ENCODE measurements at places on chromosomes 1 and 21.

DNA sequence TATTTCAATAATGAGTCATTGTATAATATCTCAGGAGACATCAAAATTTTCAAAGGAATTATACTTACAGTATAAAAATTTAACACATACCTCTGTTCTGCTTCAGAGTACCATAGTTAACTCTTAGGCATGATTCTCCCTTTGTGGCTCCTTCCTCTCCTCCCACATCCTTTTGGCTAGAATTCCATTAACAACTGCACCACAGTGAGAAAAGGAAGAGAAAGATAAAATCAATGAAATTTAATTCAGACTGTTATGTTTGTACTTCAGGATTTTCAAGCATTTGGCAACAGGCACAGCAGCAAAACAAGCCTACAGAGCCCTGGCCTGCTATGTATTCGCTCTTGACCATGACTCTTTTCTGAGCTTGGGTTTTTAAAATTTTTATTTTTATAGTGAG lies 57.2 kb upstream of the SGIP1 start:
- DNase-seq = no peak

- no peak for DNase-seq
Observed at GRCh38 chr1:115609021-115609420, 32.7 kb upstream of the VANGL1 start.

DNA sequence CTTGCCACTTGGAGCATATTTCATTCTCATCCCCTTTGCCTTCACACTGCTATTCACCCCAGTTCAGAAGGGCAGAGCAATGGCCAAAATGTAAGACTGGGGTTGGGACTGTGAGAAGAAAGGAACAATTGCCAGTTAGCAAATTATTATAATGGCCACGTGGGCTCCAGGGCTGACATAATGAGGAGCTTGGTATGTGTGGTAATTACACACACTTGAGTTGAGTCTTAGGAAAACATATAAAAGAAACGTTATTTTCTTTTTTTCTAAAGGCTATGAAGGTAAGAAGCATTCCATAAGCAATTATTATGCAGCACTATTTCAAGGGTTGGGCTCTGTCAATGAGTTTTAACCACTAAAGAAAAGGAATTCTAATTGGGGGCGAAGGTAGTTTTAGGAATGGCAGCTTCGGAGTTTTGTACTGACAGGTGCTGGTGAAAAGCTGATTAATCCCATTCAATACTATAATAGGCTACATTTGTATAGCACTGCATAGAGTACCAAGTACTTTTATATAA lies 32.5 kb upstream of the BCL10 start:
- DNase-seq = no peak

GRCh38 chr1:108511764-108512163 lies 48.1 kb upstream of the EEIG2 start:
- DNase-seq = no peak

DNA sequence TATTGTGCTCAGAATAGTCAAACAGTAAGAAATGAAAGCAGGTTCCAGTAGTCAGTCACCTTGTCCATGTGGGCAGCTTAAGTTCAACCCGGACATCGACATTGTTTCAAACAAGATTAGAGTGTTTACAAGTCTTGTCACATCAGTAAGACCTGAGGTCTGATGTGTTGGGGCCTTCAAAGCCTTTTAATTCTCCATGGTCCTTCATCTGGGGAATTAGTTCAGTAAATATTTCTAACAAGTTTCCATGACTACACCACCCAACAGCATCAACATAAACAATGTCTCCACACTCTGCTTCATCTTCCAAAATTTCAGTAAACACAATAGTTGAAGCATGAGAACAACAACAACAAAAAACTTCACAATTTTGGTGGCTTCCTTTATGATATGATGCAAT lies 15.1 kb upstream of the ADORA1 start:
- no peak for DNase-seq

DNA sequence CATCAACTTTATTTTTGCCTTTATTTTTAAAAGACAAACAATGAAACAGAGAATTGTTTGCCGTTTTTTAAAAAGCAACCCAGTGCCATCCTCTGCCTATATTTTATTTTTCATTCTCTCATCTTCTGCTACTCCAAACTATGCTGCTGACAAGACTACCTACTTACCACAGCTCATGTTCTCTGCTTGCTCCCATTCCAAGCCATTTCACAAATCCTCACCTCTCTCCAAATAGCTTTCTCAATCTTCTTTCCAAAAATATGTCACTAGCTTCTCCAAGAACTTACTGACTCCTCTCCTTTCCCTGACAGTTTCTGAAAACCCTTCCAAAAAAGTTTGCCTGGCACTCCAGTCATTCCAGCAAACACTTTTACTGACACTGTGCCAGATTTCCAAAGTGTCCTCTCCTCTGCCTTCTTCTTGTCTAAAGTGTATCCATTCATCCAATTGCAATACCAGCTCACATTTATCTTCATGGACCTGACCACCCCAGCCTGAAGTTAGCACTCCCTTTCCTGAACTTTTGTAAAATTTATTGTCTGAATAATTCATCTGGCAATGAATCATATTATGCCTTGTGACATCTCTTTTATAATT lies 766.5 kb upstream of the B3GALT2 start:
- no peak for DNase-seq

Data from heart left ventricle (tissue), 16 donors.